ENCODE measurements at places on chromosomes 2 and 18.

DNA sequence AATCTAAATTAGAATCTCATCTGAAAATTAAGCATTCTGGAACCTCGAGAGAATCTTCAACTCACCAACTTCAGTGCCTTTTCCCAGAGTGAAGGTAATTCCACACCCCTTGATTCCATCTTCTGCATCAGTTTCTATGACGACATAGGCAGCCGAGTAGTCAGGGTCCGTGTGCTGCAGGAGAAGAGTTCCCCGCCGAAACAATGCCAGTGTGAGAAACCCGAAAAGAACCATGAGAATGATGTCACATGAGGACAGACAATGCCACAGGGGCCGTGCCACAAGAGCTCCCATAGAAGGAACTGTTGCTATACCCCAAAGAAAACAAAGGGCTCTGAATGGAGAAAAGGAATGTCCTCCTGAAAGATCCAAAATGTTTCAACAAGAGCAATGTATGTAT is 6.0 kb downstream of the ENOSF1 start:
- DNase-seq, result no peak

GRCh38 chr2:65634304-65634703 is 201.9 kb upstream of the SPRED2 start:
- DNase-seq, result no peak

DNA sequence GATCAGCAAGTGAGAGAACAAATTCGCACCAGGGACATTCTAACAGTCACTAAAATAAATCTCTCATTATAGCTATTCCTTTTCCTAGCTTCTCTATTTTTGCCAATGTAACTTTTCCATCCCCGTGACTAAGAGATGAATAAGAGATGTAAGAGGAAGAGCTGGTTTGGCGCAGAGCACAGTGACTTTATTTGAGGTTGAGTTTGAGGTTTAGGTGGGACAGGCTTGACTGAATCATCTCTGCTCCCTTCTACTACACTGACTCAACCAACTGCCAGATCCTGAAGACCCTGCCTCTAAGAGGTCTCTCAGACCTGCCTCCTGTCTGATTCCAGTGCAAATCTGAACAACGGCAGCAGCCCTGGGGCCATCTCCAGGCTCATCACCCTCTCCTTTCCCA is 28.0 kb downstream of the RFX8 start:
- no peak for DNase-seq

DNA sequence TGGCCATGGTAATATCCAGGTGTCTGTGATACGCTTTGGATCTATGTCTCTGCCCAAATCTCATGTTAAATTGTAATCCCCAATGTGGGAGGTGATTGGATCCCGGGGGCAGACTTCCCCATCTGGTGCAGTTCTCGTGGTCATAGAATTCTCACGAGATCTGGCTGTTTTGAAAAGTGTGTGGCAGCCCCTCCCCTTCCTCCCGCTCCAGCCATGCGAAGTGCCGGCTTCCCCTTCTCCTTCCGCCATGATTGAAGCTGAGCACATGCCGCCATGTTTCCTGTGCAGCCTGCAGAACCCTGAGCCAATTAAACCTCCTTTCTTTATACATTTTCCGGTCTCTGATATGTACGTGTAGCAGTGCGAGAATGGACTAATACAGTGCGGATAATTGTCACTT is 42.5 kb downstream of the GPC1 start:
- DNase-seq, result no peak

GRCh38 chr2:238693337-238694093 is 154.4 kb upstream of the TWIST2 start:
- DNase-seq, result no peak

GRCh38 chr2:165002638-165003037 is 47.3 kb upstream of the SLC38A11 start:
- no peak for DNase-seq

DNA sequence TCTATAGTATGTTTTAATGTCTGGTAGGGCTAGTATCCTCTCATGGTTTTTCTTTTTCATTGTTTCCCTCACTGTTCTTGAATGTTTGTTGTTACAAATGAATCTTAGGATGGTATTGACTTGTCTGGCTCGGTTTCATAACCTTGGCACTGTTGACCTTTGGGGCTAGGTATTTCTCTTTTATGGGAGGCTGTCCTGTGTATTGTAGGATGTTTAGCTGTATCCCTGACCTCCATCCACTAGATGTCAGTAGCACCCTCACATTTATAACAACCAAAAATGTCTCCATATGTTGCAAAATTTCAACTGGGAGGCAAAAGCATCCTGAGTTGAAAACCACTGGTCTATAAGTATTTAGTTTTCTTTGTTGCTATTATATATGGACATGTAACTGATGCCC is 7.0 kb upstream of the AOX1 start:
- no peak for DNase-seq

- no peak for DNase-seq
These were observed 27.5 kb downstream of the MYO7B start for GRCh38 chr2:127562936-127563335.

GRCh38 chr18:76564655-76565237 is 69.7 kb upstream of the ZNF516 start:
- no peak for DNase-seq

DNA sequence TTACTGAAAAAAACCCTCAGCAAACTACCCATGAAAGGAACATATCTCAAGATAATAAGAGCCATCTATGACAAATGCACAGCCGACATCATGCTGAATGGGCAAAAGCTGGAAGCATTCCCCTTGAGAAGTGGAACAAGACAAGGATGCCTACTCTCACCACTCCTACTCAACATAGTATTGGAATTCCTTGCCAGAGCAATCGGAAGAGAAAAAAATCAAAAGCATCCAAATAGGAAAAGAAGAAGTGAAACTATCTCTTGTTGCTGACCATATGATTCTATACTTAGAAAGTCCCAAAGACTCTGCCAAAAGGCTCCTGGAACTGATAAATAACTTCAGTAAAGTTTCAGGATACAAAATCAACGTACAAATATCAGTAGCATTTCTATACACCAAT is 40.6 kb upstream of the MSTN start:
- DNase-seq, result no peak

DNA sequence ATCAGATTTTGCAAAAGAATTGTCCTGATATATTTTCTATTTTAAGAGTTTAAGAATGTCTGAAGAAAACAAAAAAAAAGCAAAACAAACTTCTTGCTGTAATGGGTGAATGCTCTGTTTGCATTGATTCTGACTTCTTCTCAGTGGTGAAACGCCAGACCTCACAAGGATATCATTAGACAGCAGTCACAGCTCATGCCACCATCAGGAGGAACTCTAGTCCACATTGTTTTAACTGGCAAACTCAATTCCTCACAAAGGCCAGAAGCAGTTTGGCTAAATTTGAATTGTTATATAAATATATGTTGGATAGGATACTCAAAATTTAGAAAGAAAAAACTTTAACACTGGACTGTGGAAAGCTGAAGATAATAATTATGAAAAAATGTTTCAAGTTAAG is 89.4 kb downstream of the DOK6 start:
- DNase-seq, result no peak

DNA sequence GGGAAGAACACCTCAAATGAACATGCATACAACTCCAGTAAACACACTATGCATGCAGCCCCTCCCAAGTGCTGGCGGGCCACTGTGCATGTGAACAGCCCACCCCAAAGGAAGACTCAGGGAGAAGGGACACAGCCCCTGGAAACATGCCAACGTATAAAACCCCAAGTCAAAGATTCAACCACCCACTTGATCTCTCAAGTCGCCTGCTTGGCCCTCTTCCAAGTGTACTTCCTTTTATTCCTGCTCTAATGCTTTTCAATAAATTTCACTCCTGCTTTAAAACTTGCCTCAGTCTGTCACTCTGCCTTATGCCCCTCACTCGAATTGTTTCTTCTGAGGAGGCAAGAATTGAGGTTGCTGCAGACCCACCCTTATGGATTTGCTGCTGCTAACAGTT is 139.1 kb downstream of the C1D start:
- DNase-seq, result no peak
